ENCODE measurements at places on chromosomes 2 and 18.

DNA sequence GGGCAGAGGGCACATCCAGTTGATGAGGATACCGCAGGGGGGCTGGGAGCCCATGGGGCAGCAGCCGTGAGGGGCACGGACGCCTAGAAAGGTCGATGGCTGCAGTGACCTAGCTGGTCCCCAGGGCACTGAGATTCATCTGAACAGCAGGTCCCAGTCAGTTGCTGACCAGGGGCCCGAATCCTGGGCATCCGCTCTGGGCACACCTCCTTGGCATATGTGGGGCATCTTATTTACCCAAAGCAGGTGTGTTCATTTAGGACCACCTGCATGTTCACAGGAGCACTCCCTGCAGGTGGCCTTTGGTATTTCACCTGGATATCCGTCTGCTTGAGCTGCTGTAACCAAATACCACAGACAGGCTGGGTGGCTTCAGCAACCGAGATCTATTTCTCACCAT lies 72.0 kb upstream of the ODC1 start:
- peak; percentile 33 for DNase-seq

- DNase-seq, result no peak
These were observed 197.2 kb upstream of the ID2 start for GRCh38 chr2:8484502-8485283.

GRCh38 chr18:7596147-7596546 lies 29.0 kb downstream of the PTPRM start:
- no peak for DNase-seq

GRCh38 chr2:151189125-151189524 lies 72.5 kb downstream of the RBM43 start:
- DNase-seq, result no peak

DNA sequence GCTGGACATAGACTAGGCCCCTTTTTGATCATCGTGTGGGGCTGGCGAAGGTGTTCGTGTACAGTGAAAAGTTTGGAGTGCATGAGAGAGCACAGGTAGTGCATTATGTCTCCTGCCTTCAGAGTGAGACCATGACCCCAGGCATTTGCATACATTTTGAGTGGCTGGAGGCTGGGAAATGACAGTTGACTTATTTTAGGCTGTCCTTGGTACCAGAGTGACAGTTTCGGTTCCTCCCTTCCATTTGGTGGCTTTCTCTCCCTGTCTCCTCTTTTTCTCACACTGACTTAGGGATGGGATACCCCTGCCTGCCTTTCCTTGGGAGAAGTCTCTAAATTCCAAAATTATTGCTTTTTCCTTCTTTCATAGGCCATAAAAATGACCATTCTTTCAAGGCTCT lies 20.1 kb downstream of the SERPINB12 start:
- no peak for DNase-seq

- no peak for DNase-seq
These were observed 676 bp downstream of the ACTR2 start for GRCh38 chr2:65228263-65228750.

GRCh38 chr2:233821196-233821595 lies 33.1 kb downstream of the HJURP start:
- no peak for DNase-seq

Data from left forelimb (tissue), 1 donor.